GM19239 (cell line): ENCODE measurements at places on chromosomes 11 and 22.

DNA sequence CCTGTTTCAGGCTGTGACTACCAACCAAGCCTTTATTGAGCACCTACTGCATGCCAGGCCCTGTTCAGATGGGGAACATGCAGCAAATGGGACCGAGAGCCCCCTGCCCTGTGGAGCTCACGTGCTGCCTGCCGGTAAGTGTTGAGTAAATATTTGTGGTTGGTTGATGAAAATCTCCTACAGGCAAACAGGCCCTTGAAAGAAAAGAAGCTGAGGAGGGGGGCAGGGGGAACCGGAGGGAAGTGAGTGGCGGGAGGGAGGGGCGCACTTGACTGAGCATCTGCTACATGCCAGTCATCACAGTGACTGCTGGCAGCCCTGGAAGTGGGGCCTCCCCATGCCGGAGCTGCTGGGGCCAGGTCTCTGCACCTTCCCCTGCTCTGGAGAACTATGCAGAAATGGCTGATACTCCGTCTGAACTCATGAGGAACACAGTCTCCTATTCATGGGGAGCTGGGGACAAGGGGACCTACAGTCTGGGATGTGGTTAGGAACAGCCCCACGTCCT lies 34.2 kb downstream of the MACROD1 start:
- DNase-seq, result no peak

GRCh38 chr22:36100134-36100824 lies 60.3 kb downstream of the APOL3 start:
- DNase-seq, result no peak

GRCh38 chr22:36725366-36726006 lies 21.9 kb upstream of the CACNG2 start:
- DNase-seq, result no peak

DNA sequence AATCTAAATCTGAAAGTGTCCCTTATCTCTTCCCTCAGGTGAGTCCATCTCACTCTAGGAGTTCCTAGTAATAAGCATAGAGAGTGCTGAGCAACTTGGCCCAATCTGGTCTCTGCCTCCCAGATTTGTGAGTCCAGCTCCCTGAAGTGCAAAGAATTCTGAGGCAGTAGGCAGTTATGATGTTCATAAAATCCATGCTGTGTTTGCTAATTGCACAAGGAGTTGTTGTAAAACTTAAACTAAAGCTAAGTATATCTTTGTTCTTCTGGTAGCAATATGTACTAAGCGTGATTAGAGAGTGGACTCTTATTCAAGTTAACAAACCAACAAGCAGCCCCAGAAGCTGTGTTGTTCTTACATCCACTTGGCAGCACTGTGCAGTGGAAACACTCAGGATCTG lies 7.6 kb upstream of the PTH start:
- no peak for DNase-seq

DNA sequence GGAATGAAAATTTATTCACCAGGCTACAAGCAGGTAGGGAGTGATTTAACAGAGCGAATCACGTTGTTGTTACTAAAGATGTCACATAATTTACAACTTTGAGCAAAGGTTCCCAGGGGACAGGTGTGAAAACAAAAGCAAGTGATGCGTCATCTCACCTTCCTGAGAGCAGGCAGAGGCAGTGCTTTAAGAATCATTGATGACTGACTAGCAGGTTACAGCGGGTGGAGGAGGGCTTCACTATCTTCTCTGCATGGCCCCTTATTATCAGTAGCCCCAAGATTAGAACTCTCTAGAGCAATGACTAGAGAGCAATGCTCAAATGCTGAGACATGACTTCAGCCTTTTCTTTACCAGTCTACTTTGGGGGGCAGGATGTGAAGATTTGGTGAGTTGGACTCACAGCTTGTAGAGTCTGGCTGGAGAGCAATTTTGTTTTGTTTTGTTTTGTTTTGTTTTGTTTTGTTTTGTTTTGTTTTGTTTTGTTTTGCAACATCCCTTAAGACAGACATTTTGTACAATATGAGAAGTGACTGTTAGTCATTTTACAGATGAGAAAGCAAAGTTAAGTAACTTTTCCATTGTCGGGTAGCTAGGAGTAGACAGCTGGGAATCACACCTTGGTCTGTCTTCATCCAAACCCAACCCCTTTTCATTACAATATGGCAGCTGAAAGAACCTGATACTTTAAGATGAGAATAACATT lies 84.8 kb downstream of the SLC1A2 start:
- DNase-seq, result peak; percentile 35

DNA sequence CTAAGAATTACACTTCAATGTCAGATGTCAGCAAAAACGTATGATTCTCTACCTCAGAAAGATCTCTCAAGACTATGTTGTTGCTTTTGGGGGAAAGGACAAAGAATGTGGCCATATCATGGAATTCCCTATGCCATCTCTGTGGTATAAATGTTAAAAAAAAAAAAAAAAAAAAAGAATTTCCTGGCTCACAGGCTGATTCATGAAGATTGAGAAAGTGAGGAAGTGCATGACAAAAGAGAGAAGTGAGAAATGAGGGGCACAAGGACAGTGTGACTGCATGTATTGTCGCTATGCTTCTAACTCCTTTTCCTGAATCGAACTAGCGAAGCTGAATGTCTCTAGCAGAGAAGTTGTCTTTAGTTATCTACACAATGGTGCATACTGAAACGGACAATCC lies 80.6 kb upstream of the CARD18 start:
- DNase-seq, result no peak

GRCh38 chr11:118057251-118058145 lies 19.4 kb upstream of the TMPRSS4 start:
- no peak for DNase-seq

DNA sequence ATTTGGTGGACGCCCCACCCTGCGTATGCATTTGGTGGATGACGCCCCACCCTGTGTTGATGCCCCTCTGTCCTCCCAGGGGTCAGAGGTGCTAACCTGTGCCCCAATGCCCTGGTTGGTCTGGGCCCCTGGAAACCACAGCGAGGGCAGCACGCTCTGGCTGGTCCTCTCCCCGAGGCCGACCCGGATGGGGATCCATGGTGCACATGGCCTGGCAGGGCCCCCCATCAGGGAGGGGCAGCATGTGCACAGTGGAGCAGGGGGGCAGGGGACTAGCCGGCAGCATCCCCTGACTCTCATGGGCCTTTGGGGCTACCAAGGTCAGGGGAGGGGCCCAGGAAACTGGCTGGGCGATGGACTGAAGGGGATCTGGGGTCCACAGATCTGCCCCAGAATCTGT lies 7.6 kb upstream of the MUC5AC start:
- no peak for DNase-seq

DNA sequence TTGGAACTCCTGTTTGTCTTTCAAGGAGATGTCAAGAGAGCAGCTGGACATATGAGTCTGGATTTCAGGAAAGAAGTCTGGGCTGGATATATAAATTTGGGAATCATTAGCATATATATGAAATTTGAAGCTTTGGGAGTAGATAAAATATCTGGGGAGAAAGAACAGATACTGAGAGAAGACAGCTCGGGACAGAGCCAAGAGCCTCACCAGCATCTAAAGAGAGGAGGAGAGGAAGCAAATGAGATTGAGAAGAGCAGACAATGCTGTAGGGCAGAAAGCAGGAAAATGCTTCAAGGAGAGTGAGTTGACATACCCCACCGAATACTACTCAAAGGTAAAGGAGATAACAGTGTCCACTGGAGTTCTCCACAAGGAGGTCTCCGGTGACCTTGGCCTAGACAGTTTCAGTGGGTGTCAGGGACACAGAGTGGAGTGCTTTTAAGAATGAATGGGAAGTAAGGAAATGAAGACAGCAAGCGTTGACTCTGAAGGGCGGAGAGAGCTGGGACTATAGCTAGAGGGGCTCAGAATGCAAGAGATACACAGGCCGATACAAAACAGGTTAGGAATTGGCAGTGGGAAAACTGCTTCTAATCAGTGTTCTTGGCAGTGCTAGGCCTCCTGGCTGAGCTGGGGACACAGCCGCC lies 862 bp downstream of the APBB1 start:
- DNase-seq, result no peak

- no peak for DNase-seq
Observed at GRCh38 chr11:103281301-103281700, 172.1 kb downstream of the DYNC2H1 start.

GRCh38 chr11:115927823-115928329 lies 423.7 kb upstream of the CADM1 start:
- DNase-seq, result no peak

- peak; percentile 30 for DNase-seq
Observed at GRCh38 chr11:34468209-34468841, 29.6 kb downstream of the CAT start.

GRCh38 chr11:85811624-85812023 lies 683 bp upstream of the SYTL2 start:
- DNase-seq, result no peak

DNA sequence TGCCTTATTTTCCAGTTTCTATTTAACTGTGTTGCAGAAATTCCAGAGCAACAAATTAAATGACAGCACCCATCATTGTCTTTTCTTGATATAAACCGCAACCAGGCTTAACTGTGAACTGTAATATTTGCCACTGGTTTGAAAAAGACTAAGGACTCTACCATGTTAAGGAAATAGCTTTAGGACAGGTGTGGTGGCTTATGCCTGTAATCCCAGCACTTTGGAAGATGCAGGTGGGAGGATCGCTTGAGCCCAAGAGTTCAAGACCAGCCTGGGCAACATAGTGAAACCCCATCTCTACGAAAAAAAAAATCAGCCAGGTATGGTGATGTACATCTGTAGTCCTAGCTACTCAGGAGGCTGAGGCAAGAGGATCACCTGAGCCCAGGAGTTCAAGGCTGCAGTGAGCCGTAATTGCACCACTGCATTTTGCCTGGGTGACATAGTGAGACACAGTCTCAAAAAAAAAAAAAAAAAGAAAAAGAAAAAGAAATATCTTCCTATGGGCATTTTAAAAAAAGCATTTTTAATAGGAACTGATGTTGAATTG lies 28.8 kb downstream of the HIRA start:
- no peak for DNase-seq
